Retinal pigment epithelial cell (primary cell): ENCODE measurements at places on chromosomes 11 and 22.
A peak's percentile ranks its signal among the peaks of the same experiment; 100 is the strongest.

GRCh38 chr11:110837603-110838002, 125.4 kb upstream of the ARHGAP20 start:
- no peak for DNase-seq

GRCh38 chr22:28442711-28443525, 236.7 kb downstream of the TTC28 start:
- no peak for DNase-seq

DNA sequence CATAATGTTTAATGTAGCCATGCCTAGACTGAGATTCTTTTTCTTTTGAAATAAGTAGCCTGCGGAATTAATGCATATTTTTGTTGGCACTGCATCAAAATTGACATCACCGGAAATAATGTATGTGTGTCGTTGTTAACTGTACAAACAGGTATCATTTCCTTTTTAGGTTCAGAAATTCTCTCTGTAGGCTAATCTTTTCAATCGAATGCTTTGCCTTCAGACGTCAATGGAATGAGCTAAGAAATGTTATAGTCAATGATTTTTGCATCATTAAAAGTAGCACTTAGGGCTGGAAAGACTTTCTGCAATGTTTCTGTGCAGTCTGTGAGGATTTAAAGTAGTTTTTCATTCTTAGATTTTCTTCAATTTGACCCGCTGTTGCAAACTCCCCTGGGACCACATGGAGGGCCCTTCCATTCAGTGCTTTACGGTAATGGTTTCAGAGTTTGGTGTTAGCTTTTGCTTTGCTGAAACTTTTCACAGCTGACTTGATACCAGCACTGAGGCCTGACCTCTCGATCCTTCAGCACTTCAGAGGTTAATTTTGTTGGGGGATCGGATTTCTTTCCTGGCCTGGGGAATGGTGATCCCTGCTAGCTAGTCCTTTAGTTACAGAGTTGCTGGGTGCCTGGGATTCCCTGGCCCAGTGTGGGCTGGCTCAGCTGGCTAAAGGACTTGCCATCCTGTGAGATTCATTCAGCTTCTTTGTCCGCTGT, 137.8 kb downstream of the DBX1 start:
- peak; percentile 63 for DNase-seq

GRCh38 chr11:17923217-17923616, 89.6 kb downstream of the SERGEF start:
- DNase-seq: peak; percentile 60

- DNase-seq: no peak
Observed at GRCh38 chr22:34490886-34491285, 570.6 kb upstream of the LARGE1 start.

GRCh38 chr11:102110761-102111010, 439 bp downstream of the YAP1 start:
- DNase-seq: no peak

DNA sequence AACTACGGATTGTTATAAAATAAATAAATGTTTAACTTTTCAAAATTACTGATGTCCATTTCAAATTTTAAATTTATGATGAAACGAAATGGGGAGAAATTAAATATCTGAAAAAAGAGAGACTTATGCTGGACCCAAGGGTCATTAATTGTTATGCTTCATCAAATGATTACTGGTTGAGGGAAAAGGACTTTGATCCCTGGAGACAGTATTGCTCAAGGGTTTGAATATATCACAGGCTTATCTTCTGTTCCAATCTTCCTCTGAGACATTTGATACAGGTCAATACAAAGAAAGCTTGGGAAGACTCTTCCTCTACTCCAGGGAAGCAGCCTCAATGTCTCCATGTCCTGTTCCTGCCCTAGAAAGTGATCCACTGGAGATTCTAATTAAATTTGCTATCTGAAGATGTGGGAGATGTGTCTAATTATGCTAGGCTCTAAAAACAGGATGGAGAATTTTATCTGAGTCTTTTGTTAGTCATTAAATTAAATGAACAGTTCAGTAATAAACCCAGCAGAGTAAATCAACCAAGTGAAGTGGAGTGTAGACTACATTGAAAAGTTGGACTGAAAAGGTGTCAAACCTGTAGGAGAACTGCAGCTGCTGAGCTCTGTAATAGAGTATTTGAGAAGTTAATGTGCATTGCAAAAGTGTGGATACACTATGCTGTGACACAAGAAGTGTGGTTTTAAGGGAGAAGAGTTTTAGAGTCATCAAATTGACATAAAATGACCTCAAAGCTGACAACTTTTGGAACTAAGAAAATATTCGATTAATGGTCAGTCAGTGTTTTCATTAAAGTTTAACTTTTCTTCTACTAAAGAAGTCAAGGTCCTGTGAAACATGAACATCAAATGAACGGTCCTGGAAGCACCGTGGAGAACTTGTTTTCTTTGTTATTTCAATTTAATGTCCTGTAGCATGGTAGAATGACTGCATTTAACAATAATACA, 623.7 kb upstream of the CCDC90B start:
- DNase-seq: no peak

GRCh38 chr11:69245491-69246345, 48.2 kb upstream of the MYEOV start:
- DNase-seq: no peak

DNA sequence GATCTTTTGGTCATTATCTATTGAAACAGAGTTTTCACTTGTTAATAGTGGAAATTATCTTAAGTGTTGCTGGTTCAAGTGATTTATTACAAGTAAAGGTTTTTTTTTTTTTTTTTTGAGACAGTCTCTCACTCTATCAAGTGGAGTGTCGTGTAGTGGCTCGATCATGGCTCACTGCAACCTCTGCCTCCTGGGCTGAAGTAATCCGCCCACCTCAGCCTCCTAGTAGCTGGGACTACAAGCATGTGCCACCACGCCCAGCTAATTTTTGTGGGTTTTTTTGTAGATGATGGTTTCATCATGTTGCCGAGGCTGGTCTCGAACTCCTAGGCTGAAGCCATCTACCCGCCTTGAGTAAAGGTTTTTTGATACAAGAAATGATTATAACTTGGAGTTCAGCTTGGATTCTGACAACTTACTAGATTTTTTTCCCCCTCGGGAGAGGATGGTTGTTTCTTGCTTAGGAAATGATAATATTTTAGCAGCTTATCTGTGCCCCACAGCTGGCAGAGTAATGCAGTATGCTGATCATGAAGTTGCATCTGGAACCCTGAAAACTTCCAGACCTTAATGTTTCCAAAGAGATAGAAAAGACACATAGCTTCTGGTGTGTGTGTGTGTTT, 68.9 kb downstream of the MTMR3 start:
- no peak for DNase-seq

DNA sequence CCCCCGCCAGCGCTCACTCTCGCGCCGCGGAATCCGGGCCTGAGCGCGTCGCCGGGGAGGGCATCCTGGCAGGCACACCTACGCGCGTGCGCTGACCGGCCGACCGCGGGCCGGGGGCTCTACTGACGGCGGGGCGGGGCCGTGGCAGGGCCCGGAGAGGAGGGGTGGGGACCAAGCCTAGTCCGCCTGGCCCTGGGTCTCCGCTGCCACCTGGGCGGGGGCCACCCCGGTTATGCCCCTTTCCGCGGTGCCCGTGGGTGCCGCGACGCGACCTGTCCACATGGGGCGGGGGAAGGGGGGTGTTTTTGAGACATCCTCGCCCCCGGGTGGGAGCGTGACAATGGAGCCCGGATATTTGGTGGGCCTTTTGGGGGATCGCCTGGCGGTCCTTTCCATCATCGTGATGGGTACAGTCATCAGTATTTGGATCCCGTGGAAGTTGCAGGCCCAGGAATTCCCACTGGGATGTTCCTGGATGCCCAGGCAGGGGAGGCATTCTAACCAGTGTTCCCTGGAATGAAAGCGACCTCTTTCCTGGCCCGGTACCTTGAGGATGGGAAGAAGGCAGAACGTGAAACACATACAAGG, 2.2 kb downstream of the NCAM1 start:
- DNase-seq: no peak

- no peak for DNase-seq
Observed at GRCh38 chr11:46729110-46730027, 10.4 kb downstream of the F2 start.

DNA sequence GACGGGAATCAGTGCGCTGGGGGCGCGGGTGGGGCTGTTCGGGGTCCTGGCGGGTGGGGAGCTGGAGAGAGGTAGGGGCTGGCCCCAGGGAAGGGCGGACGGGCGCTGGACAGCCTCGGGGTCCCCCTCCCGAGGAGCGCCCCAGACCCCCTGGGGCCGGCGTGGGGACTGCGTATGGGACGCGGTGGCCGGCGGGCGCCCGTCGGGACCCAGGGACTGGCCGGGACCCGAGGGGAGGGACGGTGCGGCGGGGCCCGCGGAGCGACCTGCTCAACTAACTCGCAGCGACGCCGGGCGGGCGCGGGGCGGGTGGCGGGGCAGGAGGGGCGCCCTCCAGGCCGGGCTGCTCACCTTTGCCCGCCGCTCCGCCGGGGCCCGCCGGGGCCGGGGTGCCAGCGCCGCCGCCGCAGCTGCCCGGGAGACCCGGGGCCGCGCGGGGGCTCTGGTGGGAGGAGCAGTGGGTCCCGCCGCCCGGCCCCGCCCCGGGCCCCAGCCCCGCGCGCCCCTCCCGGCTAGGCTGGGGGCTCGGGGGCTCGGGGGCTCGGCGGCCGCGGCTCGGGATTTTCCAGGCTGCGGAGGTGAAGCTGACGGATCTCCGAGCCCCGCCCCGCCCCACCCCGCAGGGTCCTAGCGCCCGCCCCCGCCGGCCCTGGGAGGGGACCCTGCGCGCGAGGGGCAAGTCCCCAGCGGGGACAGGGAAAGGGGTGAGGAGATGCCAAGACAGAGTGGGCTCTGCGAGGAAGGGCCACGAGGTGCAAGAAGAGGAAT, 12.3 kb downstream of the STARD10 start:
- DNase-seq: no peak

GRCh38 chr11:116603728-116604323, 169.0 kb downstream of the BUD13 start:
- DNase-seq: no peak

GRCh38 chr22:27213766-27214581, 556.6 kb downstream of the MIAT start:
- no peak for DNase-seq

DNA sequence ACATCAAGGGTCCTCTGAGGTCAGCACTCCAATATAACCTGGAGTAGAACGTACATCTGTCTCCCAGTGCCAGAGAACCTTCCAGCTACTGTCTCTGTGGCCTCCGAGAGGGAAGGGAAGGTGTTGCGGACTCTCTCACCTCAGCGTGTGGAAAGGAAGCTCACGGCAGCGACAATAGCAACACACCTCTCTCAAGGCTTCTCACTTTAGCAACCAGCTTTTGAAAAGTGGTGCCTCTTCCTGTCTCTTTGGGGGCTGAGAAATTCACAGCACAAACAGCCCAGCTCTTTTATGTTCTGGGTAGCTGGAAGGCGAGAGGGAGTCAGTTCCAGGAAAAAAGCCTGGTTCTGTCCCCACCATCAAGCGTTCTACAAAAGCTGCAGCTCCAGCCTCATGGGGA, 156.9 kb upstream of the TBCEL start:
- no peak for DNase-seq

DNA sequence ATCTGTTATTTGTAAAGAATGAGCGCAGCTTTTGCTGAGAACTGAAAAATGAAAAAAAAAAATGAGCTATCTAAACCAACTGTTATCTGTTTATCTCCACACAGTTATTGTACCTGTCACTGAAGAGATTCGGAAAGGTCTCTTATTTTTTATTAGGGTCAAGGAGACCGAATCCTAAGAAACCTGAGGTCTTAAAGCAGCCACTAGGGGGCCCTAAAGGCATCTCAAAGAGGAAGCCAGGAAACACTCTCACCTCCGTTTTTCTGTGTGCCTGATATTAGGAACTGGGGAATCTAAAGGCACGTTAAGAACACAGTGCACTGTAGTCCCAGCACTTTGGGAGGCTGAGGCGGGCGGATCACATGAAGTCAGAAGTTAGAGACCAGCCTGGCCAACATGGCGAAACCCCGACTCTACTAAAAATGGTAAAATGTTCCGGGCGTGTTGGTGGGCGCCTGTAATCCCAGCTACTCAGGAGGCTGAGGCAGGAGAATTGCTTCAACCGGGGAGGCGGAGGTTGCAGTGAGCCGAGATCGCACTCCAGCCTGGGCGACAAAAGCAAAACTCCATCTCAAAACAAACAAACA, 3.5 kb upstream of the LARGE1 start:
- DNase-seq: peak; percentile 19

DNA sequence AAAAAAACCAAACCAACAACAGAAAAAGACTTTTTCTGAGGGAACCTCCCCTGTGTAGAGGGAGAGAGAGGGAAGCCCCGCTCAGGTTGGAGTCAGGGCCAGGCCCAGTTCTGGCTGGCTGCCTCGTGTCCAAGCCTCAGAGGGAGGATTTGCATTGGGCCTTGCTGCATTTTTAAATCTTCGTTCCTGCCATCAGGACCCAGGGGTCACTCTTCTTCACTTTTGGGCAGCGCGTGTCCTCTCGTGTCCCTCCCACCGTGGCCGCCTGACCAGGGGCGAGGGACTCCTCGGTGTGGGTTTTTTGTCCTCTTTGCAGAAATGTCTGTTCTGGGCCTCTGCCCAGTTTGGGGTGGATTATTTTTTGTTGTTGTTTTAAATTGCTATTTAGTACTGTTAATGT, 57.9 kb downstream of the LRRC74B start:
- no peak for DNase-seq

- DNase-seq: no peak
Observed at GRCh38 chr11:108958368-108959104, 293.7 kb downstream of the DDX10 start.

GRCh38 chr11:31770011-31770700, 41.0 kb downstream of the PAX6 start:
- no peak for DNase-seq

- no peak for DNase-seq
Observed at GRCh38 chr11:46347637-46348311, 511 bp downstream of the DGKZ start.

GRCh38 chr11:57387289-57388030, 3.0 kb downstream of the PRG2 start:
- no peak for DNase-seq

- no peak for DNase-seq
Observed at GRCh38 chr22:37289156-37289735, 6.9 kb downstream of the CYTH4 start.

DNA sequence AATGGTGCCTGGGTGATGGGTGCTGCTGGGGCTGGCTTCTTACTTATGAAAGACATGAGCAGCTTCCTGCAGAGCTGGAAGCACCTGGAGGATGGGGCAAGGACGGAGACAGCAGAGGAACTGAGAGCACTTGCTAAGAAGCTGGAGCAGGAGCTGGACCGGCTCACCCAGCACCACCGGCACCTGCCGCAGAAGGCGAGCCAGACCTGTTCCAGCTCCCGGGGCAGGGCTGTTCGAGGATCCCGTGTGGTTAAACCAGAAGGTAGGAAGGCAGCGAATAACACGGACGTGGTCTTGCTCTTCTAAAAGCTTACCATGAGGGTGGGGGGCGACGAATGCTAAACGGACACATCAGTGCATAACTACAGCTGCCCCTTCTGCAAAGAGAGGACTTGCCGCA, 9.3 kb downstream of the APOL5 start:
- DNase-seq: no peak

- no peak for DNase-seq
Observed at GRCh38 chr11:134143801-134144200, 74.9 kb downstream of the JAM3 start.

GRCh38 chr22:38965614-38966379, 8.4 kb downstream of the APOBEC3A start:
- DNase-seq: no peak
